ENCODE measurements at places on chromosomes 5 and 9. TPM values are rescaled to one million over a fixed set of nuclear protein-coding genes. Genes with fewer than 3 reads are reported as not detected.

DNA sequence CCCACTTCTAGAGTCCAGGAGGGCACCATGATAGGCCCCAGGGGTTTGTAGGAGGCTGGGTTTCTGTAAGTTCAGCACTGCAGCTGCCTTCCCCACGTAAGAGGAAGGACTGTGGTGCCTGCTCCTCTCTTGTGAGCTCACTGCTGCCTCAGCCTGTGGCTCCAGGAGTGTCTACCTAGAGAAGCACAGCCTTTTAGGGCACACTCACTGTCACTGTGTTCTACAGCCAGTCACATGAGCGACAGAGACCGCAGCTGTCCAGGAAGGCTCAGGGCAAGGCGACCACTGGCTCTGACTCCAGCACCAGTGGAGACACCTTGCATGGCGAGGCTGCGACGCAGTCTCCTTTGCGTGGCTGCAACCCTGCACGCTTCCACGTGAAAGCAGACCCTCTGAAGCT is 72.8 kb downstream of the OTULIN start:
- no peak for DNase-seq

GRCh38 chr9:125829743-125830142 is 82.6 kb downstream of the PBX3 start:
- no peak for DNase-seq

DNA sequence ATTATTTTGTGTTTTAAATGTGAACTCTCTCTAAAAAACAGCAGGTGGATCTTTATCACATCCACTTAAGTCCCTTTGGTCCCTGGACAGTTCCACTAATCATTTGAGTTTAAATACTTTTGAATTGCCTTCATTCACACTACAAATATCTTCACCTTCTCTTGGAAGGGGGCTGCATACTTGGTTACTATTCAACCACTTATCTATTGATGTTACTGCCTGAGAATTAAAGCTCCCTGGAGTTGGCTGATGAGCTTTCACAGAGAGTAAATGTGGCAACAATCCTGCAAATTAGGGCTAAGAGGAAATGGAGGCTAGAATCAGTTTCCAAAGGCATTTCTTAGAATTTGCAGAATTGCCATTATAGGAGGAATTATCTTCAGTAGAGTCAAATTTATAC is 180.4 kb downstream of the ST8SIA4 start:
- DNase-seq, result no peak

DNA sequence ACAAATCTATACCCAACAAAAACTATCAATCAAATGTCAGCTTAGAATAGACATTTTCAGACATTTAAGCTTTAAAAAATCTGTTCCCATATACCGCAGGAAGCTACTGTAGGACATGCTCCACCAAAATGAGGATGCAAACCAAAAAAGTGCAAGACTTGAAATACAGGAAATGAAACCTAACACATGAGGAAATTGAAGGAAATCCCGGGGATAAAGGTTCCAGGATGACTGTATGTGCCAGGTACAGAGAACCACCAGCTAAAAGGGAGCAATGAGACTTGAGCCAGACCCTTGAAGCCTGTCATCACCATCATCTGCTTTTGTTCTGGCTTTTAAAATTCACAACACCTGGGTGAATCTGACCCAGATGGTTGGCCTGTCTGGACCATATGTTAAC is 21.4 kb downstream of the DIAPH1 start:
- DNase-seq, result no peak

DNA sequence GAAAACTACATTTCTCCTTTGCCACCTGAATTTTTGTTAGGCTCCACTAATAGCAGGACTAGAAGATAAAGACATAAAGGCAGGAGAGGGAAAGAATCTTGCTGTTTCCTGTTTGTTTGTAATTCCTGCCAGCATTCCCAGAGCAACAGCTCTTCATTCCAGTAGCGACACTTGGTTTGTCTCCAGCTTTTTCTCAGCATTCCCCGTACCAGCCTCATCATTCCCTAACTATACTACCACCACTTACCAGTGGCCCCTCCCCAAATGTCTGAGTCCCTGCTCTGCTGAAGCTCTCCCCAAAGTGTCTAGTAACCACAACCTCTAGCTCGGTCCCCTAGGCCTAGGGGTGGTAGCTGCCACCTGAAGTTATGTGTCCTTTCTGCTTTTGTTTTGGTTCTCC is 18.6 kb downstream of the CETN3 start:
- no peak for DNase-seq

DNA sequence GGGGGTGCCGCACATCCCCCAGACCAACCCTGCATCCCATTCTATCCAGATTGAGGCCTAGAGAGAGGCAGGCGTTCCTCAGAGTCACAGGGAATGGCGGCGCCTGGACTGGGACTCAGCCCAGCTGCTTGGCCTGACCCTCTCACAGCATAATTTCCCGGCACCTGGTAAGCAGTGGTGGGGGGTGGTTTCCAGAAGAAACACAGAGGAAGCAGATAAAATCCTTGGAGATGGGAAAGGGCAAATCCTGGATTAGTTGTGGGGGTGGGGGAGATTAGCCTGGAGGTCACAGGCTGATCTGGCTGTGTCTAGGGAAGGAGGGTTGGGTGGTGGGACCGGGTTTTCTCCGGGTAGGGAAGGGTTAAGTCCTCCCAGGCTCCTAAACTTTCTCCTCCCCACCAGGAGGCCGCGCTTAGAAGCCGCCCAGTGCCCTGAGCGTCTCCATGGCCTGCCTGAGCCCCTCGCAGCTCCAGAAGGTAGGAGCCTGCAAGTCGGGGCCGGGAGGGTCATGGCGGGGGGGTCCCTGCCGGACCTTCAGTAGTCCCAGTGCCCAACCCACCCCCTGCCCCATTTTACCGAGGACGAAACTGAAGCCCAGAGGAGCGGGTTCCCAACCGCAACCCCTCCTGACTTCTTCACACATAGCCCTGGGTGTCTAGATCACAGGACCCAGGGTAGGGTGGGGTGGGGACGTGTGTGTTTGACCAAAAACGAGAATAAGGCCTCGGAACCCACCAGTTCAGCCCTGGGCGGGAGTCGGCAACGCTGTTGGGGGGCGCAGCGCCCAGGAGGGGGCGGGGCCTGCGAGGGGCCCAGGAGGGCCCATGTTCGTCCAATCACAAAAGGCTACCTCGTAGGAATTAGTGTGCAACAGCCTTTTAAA is 1.3 kb downstream of the PHYHD1 start:
- no peak for DNase-seq

DNA sequence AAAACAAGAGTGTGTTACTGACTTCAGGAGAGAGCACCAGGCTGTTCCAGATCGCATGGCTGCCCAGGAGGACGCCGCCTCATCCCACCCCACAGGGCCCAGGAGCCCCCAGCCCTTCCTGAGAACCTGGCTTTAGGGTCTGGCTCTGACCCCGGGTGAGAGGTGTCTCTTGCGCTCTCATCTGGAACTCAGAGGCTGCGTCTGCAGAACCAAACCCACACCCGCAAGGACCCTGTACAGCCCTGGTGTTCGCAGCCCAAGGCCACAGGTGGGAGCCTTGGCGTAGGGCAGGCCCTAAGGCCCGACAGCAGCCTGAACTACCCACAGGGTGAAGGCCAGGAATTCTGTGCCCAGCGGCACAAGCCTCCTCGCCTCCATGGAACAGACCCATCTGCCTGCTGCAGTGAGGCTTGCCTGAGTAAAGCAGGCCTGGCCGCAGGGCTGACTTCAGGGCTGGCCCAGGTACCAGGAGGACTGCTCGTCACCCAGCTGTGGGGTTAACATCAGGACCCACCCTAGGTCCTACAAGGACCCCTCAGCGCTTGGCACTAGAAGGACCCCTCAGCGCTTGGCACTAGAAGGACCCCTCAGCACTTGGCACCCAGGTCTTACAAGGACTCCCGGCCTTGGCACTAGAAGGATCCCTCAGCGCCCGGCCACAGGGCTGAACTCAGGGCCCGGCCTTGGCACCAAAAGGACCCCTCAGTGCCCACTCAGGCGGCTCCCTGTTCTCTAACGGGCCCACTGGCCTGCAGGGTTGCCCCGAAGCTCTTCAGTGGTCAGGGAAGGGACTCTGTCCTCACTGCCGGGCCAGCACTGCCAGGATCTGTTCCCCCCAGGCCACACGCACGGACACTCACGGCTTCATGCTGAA is 48.2 kb downstream of the NKD2 start:
- DNase-seq, result no peak

GRCh38 chr5:81881595-81881994 is 90.2 kb upstream of the ATG10 start:
- no peak for DNase-seq

DNA sequence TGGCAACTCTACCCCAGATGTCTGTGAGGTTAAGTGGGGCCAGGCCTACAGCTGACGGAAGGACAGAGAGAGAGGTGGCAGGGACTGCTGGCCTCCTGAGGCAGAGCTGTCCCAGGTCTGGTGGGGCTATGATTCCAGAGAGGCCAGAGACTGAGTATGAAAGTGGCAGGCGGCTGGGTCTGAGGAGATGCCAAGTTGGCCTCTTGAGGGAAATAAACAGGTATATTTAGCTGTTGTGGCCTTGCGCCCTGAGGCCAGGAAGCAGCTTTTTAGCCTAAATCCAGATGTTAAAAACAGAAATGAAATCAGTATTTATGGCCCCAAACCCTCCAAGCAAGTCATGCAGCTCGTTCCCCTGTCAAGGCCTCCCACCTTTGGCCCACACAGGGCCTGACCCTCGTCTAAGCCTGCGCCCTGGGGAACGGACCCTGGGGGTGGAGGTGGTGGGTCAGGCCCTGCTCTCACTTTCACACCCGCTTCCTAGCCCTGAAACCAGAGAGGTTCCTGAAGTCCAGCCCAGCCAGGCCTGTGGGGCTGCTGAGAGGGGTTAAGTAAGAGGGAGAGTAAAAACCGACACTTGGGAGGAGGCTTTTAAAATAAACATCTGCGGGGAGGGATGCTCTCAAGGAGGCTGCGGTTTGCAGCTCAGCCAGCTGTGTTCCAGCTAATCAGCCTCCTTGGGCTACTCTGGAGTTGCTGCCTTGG is 18.7 kb downstream of the PCDHGC5 start:
- no peak for DNase-seq

GRCh38 chr5:158378931-158379330 is 520.0 kb upstream of the CLINT1 start:
- no peak for DNase-seq

DNA sequence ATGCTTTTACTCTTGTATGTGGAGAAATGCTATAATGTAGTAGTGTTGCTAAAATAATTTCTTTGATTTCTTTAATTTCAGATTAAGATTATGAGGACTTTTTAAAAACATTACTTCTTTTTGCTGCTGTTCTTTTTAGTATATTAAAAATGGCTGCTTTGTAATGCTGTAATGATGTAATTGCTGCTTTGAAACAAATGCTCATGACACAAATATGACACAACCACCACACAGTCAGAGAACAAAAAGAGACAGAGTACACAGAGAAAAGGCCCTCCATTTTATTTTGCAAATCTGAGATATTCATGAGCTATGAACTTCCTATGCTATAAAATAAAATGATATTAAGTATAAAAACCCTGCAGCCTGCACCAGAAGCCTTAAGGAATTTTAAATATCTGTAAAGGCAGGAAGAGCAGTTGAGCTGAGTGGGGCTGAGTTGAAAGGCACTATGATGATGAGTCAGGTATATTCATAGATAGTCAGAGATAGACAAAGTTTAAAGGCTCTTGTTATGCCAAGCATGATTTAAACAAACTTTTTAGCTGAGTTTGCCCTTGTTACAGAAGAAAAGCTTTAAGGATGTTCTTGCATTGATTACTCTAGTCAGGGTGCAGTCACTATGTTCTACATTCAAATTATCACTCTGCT is 5.1 kb upstream of the POU5F2 start:
- DNase-seq, result no peak

DNA sequence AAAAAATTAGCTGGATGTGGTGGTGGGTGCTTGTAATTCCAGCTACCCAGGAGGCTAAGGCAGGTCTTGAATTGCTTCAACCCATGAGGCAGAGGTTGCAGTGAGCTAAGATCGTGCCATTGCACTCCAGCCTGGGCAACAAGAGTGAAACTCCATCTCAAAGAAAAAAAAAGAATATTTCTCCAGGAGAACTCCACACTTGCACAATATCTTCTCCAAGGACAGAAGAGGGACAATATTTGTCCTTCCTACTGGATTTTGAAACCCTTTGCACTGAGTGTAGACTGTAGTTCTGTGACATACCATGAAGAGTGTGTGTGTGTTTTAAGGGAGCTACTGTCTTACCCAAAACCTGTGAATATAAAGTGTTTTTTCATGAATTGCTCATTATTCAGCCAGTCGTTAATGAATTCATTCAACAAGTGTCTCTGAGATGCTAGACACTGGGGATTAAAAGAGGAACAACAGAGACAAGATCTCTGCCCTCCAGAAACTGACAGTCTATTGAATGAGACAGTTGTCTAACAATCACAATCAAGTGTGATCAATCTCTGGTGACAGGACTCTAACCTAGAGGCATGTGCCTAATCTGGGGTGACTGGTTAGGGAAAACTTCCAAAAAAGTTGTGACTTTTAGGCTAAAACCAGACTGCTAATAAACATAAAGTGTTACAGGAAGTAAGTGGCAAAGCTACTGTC is 9.8 kb upstream of the UBE2D2 start:
- no peak for DNase-seq

GRCh38 chr5:170313344-170313743 is 15.8 kb upstream of the LCP2 start:
- no peak for DNase-seq

- DNase-seq, result no peak
Observed at GRCh38 chr5:150763023-150763769, 4.4 kb upstream of the DCTN4 start.

GRCh38 chr5:179379321-179379890 is 34.1 kb upstream of the ADAMTS2 start:
- no peak for DNase-seq

DNA sequence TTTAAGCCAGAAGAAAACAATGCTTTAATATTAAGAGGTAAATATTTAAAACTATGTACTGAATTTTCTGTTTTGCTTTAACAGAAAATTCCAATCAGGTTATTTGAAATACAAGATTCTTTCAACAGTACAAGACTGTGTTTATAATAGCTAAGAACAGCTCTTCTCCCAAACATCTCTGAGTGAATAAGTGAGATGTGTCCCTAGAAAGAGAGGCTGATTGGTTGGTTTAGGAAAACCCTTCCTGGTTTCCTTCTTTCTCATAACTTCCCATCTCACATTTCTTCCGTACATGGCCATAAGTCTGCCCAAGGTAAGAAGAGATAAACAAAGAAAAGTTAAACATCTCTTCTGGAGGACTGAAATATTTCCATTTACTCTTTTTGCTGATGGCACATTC is 145.9 kb downstream of the FANCC start:
- DNase-seq, result no peak

Gene LCN9
- not detected for total RNA-seq

Gene SHB
- 12.5 TPM for total RNA-seq

Gene SCGB3A2
- total RNA-seq, result not detected

Gene C9orf153
- total RNA-seq, result 0.99 TPM

Gene SH3PXD2B
- total RNA-seq, result 18.3 TPM

Gene C9orf50
- total RNA-seq, result 0.44 TPM

Gene TBC1D9B
- 47.1 TPM for total RNA-seq
